Esophagus squamous epithelium (tissue), 5 donors: ENCODE measurements at places on chromosomes 7 and 10.

- DNase-seq, result no peak
These were observed 19.3 kb downstream of the STK17A start for GRCh38 chr7:43602256-43602655.

DNA sequence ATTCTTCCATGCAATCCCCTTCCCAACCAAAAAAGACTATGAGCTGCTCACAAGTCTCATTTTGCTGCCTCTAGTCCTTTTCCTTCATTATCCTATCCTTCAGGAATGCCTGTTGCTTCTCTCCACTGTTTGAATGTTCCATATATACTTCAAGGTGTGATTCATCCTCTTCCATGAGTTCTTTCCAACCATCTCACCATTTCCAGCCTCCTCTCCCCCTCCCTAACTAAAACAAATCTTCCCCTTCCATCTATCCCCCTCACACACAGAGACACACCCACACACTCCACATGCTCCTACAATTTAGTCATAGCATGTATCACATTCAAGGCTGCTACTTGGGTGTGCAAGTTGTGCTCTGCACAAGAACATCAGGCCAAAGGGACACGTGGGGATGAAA, 254.3 kb downstream of the DYNC1I1 start:
- DNase-seq, result no peak

- no peak for DNase-seq
These were observed 35.6 kb downstream of the SRPK2 start for GRCh38 chr7:105352901-105353668.

- DNase-seq, result no peak
These were observed 47.4 kb downstream of the CH25H start for GRCh38 chr10:89159761-89160160.

DNA sequence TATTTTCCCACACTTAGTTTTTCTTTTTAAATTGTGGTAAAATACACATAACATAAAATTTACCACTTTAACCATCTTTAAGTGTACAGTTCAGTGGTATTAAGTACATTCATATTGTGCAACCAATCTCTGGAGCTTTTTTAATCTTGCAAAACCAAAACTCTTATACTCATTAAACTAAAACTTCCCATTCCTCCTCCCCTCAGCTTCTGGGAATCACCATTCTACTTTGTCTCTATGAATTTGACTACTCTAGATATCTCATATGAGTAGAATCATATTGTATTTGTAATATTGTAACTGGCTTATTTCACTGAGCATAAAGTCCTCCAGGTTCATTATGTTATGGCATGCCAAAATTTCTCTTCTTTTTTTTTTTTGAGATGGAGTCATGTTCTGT, 86.4 kb upstream of the JAZF1 start:
- no peak for DNase-seq

DNA sequence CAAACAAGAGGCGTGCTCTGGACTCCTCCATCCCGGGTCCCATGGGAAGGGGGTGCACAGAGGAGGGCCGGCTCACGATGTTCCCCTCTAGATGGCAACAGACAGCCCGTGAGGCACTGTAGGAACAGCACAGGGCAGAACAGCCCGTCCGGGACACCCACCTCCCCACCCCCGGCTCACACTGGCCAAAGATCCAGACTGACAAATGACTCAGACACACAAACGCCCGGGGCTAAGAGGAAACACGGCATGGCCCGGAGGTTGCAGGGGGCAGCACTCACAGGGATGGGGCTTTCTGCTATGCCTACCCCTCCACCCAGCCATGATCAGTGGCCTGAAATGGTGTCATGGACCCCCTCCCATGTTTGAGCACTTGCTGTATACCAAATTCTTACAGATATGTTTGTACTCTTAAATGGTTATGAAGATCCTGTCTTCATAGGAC, 4.9 kb upstream of the ELN start:
- DNase-seq, result no peak

DNA sequence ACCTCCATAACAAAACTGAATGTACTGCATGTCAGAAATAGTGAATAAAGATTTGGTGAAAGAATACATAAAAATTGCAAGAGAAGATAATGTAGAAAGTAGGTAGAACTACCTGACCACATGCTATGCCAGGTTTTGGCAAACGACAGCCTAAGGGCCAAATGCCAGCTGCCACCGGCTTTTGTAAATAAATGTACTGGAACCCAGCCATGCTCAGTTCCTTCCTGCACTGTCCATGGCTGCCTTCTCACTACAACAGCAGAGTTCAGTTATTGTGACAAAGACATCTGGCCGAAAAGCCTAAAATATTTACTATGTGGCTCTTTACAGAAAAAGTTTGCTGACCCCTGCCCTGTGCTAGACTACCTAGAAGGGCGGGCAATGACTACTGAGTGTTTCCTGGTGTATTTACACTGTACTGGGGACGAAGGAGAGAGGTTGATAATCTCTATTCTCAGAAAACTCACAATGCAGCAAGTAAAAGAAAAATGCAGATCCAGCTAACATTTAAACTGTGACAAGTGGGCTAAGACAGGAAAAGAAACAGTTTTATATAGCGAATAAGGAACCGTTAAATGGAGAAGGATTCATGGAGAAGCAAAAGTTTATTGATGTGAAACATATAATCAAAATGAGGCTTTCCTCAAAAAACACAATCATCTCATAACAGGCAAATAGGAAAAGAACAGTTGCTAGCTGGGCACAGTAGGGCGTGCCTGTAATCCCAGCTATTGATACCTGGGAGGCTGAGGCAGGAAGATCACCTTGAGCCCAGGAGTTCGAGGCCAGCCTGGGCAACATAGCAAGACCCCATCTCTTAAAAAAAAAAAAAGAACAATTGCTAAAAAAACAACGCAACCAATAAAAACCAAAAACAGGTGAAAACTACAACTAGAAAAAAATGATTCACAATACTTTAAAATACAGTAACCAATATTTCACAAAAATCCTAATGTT, 13.7 kb downstream of the KIN start:
- no peak for DNase-seq

- DNase-seq, result no peak
These were observed 7.8 kb upstream of the POR start for GRCh38 chr7:75906991-75907667.

DNA sequence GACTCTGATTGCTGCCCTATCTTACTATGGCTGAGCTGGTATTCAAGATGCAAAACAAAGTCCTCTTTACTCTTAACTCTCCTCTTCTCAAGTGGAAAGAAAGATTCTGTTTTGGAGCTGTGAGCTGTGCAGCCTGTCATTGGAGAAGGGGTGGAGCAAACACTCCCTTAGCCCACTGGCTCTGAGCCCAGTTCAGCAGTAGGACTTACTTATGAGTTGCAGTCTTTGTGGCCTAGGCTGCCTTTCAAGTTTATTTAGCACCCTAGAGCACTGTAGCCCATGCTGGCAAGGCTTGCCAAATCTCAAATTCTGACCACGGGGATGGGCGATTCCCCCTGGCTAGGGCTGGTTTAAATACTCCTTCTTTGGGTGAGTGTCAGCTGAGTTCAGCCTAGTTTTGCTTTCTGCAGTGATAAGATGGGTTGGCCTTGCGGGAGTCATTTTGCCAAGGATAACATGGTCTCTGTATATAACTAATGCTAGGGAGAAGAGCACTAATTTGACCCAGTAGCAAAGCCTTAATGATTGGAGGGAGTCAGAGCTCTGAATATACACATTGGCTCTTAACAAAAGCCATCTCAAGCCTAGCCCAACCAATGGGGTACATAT, 110.2 kb downstream of the MYO3A start:
- DNase-seq, result no peak

- no peak for DNase-seq
These were observed 57.8 kb upstream of the LANCL2 start for GRCh38 chr7:55307123-55307916.

DNA sequence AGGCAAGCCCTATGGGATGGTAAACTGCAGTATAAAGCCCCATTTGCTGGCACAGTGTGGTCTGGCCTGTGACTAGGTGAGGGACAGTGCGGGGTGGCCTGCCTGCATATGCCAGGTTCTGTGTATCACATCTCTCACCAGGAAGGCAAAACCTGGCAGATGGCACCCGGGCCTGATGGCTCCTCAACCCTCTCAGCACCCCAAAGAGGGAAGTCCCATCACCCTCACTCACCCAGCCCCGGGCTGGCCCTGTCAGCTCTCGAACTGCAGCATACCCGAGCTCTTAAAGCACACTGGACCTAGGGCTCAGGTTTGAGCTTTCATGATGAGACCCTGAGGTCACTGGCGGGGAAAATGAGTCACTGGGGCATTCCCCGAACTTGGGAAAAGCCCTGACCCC, 130.5 kb downstream of the LHPP start:
- no peak for DNase-seq

DNA sequence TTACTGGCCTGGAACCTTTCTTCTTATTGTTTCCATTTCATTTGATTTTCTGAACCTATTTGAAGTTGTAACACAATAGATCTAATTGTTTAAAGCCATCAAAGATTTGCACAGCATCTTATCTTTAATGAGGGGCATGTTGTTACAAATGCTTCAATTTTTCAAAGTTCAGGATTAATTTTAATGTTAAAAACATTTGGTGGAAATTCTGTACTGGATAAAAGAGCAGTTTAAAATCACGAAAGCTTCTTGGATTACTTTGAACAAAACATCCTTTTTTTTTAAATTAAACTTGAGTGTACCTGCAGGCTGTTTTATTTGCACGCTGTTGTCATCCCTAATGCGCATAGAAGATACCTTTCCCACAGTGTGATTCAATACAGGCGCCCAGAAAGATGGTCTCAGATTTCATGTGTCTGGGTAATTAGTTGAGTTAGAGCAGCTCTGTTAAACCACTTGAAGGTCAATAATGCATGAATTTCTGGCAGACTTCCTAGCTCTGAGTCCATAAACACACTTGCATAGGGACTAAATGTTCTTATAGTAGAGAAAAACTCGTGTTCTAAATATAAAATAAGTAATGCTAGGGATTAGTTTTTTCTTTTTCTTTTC, 29.3 kb upstream of the DDX50 start:
- no peak for DNase-seq

DNA sequence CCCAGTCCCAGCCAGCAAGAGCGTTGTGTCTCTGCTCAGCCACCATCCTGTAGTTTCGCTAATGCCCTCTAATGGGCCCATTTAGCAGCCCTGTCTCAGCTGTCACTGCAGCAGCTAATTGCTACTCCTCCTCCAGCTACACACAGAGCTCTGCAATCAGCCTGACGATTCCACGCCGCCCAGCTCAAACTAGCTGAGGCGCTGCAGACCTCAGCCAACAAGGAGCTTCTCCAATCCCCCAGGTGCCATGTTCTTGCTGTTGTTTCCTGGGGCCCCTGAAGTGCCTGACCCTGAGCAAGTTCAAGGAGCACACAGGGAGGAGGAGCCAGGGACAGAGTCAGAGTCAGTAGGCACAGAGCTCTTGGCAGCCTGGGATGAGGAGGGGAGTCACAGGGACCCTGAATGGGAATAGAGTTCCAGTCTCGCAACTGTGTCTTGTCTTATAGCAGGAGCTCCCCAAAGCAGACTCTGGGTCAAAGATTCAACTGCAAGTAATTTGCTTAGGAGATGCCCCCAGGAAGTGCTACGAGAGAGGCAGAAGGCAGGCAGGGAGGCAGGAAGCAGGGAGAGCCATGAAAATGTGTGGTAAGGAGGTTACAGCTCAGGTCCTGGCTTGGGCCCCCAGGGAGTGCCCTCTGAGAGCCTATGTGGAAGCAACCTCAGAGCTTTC, 135.8 kb upstream of the UNC5B start:
- no peak for DNase-seq

GRCh38 chr7:41431671-41432070, 271.2 kb downstream of the INHBA start:
- DNase-seq, result no peak

- no peak for DNase-seq
These were observed 213.5 kb upstream of the ZNF32 start for GRCh38 chr10:43861966-43862751.

- peak; percentile 51 for DNase-seq
These were observed 22.7 kb upstream of the ANLN start for GRCh38 chr7:36366718-36367560.

DNA sequence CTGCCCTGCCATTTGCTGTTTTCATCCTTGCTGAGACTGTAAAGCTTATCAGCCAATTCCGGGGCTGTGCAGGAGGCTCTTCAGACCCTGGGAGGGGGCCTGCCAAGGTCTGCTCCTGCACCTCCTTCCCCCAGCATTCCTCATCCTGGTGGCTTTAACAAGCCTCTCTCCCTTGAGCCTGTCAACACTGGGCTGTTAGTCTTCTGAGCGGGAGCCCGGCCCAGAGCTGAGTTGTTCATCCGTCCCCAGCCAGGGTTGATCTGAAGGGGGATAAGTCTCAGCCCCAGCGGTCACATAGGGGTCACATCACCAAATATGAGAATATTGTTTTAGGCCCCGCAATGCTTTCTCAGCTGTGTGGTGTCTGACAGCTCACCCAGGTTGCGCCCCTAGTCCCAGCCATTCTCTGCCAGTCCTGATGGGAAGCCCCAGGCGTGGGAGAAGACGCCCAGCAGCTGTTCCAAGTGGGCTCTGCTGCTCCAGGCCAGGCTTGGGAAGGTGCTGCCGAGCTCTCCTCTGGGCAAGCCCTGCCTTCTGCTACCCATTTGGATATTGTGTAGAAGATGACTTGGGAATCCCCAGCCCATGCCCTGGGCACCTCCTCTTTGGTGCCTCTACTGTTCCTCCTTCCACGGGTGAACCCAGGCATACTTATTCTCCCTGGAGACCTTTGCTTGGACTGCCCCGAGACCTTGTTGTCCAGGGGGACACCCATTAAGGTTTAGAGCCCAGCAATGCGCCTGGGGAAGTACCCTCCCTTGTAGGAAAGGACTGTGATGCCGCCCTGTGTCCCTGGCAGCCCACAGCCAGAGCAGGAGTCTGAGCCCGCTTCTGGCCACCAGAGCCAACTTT, 23.5 kb upstream of the TRIM8 start:
- no peak for DNase-seq
